Fibroblast of skin of right quadriceps (primary cell): ENCODE measurements at places on chromosomes 6 and 20.
A peak's percentile ranks its signal among the peaks of the same experiment; 100 is the strongest.

- peak; percentile 46 for DNase-seq
These were observed 72.4 kb downstream of the BACH2 start for GRCh38 chr6:90224196-90224595.

DNA sequence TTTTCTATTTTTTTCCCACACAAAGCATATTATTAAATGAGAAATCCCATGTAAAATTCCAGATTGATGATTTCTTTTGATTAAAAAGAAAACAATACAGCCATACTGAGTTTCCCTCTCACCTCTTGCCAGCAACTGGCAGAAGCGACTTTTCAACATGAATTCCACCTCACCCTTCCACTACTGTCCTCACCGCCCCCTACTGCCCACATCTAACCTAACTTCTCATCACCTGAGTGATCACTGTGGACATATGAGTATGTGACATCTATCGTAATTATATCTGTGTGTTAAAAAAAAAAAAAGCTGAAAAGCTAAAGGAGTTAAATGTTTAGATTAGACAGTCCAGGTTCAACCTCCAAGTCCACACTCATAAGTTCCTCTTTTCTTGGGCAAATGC, 528.6 kb downstream of the PRKN start:
- no peak for DNase-seq

- no peak for DNase-seq
These were observed 67.5 kb downstream of the JARID2 start for GRCh38 chr6:15313367-15313766.

DNA sequence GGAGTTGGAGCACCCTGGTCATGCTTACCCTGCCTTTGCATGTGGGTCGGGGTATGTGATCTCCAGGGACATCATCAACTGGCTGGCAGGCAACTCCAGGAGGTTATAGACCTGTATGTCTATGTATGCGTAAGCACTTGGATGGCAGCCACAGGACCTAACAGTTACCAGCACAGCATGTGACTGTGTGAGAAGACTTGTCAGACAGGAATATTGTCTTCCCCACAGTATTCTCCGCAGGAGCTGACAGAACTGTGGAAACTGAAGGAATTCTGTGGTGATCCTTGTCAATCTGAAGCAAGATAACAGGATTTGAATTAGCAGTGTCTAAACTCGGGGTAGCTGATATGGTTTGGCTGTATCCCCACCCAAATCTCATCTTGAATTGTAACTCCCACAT, 59.2 kb downstream of the TMEM244 start:
- no peak for DNase-seq
